ENCODE measurements at places on chromosomes 1 and 21.

GRCh38 chr1:29677028-29678024 lies 441.0 kb downstream of the PTPRU start:
- no peak for DNase-seq
- H3K36me3 ChIP-seq = no peaks in the 10 kb centered on the region
- no peak overlapping the region for H3K27ac ChIP-seq
- no peak overlapping the region for H3K4me3 ChIP-seq
- H3K4me1 ChIP-seq = no peaks in the 10 kb centered on the region

- no peak overlapping the region for H3K4me3 ChIP-seq
- H3K27me3 ChIP-seq = no peaks in the 10 kb centered on the region
- DNase-seq = no peak
- no peak overlapping the region for H3K27ac ChIP-seq
- H3K4me1 ChIP-seq = no peaks in the 10 kb centered on the region
Measured at GRCh38 chr1:53122961-53123413, 19.5 kb downstream of the SLC1A7 start.

DNA sequence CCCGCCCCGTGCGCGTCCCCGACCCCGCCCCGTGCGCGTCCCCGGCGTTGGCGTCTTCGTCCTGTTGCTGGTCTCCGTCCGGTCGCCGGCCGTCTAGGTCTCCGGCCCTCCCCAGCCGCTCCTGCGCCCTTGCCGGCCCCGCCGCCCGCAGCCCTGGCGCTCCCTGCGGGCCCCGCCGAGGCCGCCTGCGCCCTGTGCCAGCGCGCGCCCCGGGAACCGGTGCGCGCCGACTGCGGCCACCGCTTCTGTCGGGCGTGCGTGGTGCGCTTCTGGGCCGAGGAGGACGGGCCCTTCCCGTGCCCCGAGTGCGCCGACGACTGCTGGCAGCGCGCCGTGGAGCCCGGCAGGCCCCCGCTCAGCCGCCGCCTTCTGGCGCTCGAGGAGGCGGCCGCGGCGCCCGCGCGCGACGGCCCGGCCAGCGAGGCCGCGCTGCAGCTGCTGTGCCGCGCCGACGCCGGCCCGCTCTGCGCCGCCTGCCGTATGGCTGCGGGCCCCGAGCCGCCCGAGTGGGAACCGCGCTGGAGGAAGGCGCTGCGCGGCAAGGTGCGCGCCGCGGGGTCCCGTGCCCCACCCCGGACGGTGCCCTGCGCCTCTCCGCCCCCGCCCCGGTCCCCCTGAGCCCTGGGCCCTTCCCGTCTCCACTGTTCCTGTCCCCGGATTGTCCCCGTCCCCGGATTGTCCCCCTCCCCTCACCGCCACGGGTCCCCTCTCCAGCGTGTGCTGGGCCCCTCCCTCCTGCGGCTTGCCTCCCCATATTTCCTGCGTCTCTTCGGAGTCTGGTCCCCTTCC lies at the start of gene RNF187:
Gene RNF187, plus strand, starts transcription at position 47 of the 789 bp plus-strand sequence.
- H3K4me3 ChIP-seq = peak within 1 kb of the TSS; percentile 87
- DNase-seq = peak; percentile 57
- H3K36me3 ChIP-seq = peaks cover 8% of the 10 kb centered on the region

DNA sequence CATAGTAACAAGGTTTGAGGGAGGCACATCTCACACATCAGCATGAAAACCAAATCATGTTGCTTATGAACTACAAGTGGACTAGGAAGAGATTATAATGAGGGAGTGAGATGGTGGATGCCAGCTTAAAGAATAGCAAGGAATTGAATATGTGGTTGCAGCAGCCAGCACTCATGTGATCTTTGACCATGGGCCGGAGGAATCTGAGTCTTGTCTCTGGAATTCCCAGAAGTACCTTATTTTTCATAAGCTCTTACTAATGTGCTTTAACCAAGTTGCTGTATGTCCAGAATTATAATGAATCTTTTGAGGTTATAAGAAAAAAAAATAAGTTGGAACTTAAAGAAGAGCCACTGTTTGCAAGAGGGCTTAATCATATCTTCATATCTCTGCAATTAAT lies 97.0 kb downstream of the DISP1 start:
- H3K4me1 ChIP-seq = no peaks in the 10 kb centered on the region
- H3K36me3 ChIP-seq = no peaks in the 10 kb centered on the region
- no peaks in the 10 kb centered on the region for H3K27me3 ChIP-seq
- H3K27ac ChIP-seq = no peak overlapping the region
- no peak for DNase-seq

GRCh38 chr1:101165954-101166353 lies 70.9 kb upstream of the S1PR1 start:
- DNase-seq = no peak
- no peak overlapping the region for H3K4me3 ChIP-seq
- no peak overlapping the region for H3K27ac ChIP-seq
- no peaks in the 10 kb centered on the region for H3K4me1 ChIP-seq
- H3K27me3 ChIP-seq = no peaks in the 10 kb centered on the region

DNA sequence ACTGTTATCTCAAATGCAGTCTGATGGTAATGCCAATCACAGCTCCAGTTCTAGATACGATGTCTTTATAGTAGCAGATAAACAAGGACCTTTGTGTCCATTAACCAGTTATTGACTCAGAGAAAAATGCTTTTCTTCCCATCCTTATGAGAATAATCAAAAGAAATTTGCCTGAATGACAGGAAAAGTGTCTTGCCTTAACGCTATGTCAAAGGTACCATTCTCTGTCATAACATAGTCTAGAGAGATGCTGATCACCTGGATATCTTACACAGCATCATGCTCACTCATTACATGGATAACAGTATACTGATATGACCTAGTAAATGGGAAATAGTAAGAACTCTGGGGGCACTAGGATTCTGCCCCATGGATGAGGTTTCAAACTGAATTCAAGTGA lies 151.7 kb upstream of the NEGR1 start:
- no peak overlapping the region for H3K27ac ChIP-seq
- no peak for DNase-seq
- no peaks in the 10 kb centered on the region for H3K27me3 ChIP-seq
- no peak overlapping the region for H3K4me3 ChIP-seq
- no peaks in the 10 kb centered on the region for H3K4me1 ChIP-seq

- H3K27me3 ChIP-seq = peaks cover 4% of the 10 kb centered on the region
- H3K4me3 ChIP-seq = no peak overlapping the region
- H3K4me1 ChIP-seq = no peaks in the 10 kb centered on the region
- no peak for DNase-seq
Measured at GRCh38 chr1:156090138-156090839, 8.0 kb upstream of the MEX3A start.

DNA sequence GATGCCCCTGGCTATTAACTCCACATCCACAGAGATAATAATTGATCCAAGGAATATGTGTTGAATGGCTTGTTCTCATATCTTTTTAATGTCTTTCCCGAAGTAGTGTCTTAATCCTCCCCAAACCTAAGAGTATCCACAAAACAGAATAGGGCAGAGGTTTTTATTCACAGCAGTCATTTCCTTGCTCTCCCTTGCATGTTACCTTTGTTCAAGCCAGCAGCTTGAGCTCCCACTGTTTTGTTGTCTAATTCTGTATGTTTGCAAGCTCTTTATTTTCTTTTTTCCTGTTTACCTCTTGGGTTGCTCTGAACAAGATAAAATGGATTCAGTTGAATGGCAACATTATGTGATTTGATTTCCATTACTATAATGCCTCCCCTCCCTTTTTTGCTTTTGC lies 308.6 kb upstream of the ZP4 start:
- no peak overlapping the region for H3K4me3 ChIP-seq
- H3K27ac ChIP-seq = no peak overlapping the region
- DNase-seq = no peak
- no peaks in the 10 kb centered on the region for H3K4me1 ChIP-seq
- no peaks in the 10 kb centered on the region for H3K36me3 ChIP-seq

DNA sequence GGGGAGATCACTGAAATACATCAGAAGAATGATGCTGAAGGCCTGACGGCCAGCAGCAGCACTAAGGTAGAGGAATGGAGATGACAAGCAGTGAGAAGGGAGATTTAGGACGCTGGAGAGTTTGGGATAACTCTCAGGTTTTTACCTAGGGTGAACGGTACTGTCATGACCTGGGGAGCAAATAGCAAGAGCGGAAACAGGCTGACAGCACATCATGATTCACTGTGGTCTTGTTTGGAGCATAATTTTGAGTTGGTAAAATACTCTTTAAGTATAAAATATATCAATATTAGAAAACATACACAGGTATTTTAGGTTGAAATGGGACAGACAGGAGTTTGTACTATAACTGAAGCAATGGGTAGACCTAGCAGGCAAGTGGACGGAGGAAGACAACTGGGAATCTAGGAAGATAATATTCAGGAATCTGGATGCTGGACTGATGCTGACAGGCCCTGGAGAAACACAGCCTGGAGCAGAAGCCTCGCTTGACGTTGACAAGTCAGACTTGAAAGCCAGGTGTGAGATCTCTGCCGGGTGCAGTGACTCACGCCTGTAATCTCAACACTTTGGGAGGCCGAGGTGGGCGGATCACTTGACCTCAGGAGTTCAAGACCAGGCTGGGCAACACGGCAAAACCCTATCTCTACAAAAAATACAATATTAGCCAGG lies 33.3 kb downstream of the ALG14 start:
- no peak overlapping the region for H3K4me3 ChIP-seq
- H3K27ac ChIP-seq = no peak overlapping the region
- H3K27me3 ChIP-seq = no peaks in the 10 kb centered on the region
- H3K4me1 ChIP-seq = no peaks in the 10 kb centered on the region

GRCh38 chr1:40768146-40768990 lies 15.2 kb upstream of the KCNQ4 start:
- no peak overlapping the region for H3K27ac ChIP-seq
- DNase-seq = no peak
- H3K4me3 ChIP-seq = no peak overlapping the region
- H3K4me1 ChIP-seq = peaks cover 6% of the 10 kb centered on the region

- H3K36me3 ChIP-seq = no peaks in the 10 kb centered on the region
- no peak overlapping the region for H3K4me3 ChIP-seq
- peaks cover 9% of the 10 kb centered on the region for H3K4me1 ChIP-seq
- H3K27me3 ChIP-seq = no peaks in the 10 kb centered on the region
Measured at GRCh38 chr21:41972511-41973205, 18.8 kb upstream of the C2CD2 start.

GRCh38 chr1:75732703-75733102 lies 8.2 kb downstream of the ACADM start:
- no peak overlapping the region for H3K4me3 ChIP-seq
- no peak overlapping the region for H3K27ac ChIP-seq
- H3K36me3 ChIP-seq = peaks cover 25% of the 10 kb centered on the region
- DNase-seq = no peak

- H3K36me3 ChIP-seq = no peaks in the 10 kb centered on the region
- no peak for DNase-seq
- no peaks in the 10 kb centered on the region for H3K4me1 ChIP-seq
- no peaks in the 10 kb centered on the region for H3K27me3 ChIP-seq
- no peak overlapping the region for H3K4me3 ChIP-seq
Measured at GRCh38 chr1:221816899-221817298, 75.0 kb upstream of the DUSP10 start.

DNA sequence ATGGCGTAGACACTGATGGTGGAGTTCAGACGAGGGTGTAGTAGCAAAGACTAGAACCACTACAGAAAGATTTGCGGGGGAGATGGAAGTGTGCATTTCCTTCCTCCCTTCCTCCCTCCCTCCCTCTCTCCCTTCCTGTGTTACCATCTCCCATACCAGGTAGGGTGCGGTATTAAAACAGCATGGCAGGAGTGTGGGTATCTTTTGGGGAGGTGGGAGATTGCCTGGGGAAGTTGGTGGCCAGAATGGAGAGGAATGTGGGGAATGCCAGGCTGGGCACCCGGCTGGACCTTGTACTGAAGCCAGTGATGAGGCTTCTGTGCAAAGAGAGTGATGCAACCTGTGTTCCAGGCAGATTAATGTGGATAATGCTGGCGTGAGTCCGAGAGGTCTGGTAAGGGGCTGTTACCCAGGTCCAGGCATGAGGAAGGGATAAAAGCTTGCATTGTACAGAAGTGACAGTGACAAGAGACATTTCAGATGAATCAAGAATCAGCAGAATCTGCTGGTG lies 30.3 kb upstream of the PPP2R5A start:
- peak overlapping the region; percentile 31 for H3K4me3 ChIP-seq
- H3K27me3 ChIP-seq = no peaks in the 10 kb centered on the region
- peaks cover 58% of the 10 kb centered on the region for H3K4me1 ChIP-seq
- no peaks in the 10 kb centered on the region for H3K36me3 ChIP-seq
- no peak overlapping the region for H3K27ac ChIP-seq

- no peak overlapping the region for H3K27ac ChIP-seq
- H3K4me1 ChIP-seq = no peaks in the 10 kb centered on the region
- H3K27me3 ChIP-seq = no peaks in the 10 kb centered on the region
- H3K36me3 ChIP-seq = no peaks in the 10 kb centered on the region
- H3K4me3 ChIP-seq = no peak overlapping the region
Measured at GRCh38 chr1:183188240-183188639, 2.2 kb downstream of the LAMC2 start.

DNA sequence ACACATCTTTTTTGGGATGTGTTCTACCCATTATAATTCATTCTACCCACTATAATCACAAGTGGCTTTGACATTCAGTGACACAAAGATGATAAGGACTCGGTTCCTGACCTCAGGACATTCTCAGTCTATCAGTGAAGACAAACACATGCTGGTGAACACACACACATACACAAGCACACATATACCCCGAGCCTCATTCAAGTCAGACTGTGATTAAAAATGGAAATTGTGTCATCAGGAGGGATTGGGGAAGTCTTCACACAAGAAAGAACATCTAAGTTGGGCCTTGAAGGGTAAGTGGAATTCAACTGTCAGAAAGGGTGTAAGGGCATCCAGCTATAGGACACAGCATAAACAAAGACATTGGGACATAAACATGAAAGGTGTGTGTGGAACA lies 2.6 kb upstream of the LAD1 start:
- peaks cover 5% of the 10 kb centered on the region for H3K4me1 ChIP-seq
- DNase-seq = no peak
- peaks cover 30% of the 10 kb centered on the region for H3K27me3 ChIP-seq
- no peak overlapping the region for H3K27ac ChIP-seq

DNA sequence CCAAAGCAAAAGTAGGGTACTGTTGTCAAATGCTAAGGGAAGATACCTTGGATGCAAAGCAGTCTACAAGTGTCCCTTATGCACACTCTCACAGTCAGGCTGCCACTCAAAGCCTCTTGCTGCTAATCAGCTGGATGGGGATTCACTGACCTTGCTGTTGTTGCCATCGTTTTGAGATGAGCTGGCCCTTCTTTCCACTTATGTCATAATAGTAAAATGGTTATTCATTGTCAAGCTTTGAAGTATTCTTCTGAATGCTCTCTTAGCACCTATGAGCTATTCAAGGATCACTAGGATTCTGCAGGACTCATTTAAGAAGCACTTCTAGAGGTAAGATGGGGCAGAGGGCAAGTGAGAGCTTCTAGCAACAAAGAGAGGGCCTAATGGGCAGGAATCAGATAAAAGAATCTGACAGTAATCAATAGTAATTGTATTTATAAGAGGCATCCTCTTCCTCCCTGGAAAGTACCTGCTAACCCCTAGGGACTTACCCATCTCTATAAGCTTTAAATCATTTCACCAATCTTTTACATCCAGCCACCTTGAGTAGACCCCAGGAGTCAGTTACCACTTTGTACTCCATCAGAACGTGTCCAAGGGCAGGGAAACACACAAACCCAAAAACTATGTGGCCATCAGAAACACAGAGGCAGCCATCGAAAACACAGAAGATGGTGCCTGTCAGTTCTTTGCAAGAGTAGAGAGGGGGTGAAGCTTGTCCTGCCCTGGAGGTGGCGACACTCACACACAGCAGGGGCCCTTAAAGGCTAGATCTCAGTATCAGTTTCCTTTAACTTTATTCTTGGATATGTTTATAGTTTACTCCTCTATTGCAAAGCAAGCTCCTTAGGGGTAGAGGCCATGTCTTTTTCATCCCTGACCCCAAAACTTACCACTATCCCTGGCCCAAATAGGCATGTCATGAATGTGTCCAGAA lies 103.7 kb upstream of the NFIA start:
- DNase-seq = peak; percentile 5
- no peak overlapping the region for H3K27ac ChIP-seq
- no peaks in the 10 kb centered on the region for H3K36me3 ChIP-seq
